T1000 (cell line): ENCODE measurements at places on chromosomes 1 and 21.

DNA sequence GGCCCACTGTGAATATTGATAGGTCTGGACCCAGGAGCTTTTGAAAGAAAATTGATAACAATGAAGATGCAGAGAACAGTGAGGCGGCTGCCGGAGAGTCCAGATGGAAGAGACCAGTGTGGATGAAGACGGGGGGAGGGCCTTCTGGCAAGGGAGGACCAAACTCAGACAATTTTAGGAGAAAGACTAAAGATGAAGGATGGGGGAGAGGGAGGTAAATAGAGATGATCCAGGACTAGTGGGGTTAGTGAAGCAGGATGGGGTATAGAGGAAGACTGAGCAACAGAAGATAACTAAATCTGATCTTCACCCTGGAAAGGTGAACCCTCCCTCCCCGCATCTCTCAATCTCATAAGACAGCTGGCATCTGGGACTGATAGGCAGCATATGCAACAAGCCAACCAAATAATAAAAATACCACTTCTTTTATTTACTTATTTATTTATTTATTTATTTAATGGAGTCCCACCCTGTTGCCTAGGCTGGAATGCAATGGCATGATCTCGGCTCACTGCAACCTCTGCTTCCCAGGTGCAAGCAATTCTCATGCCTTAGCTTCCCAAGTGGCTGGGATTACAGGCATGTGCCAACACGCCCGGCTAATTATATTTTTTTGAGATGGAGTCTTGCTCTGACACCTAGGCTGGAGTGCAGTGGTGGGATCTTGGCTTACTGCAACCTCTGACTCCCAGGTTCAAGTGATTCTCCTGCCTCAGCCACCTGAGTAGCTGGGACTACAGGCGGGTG lies 10.5 kb downstream of the EIF3I start:
- DNase-seq: no peak

GRCh38 chr1:39573097-39573465 lies 3.5 kb downstream of the PABPC4 start:
- no peak for DNase-seq

- no peak for DNase-seq
Observed at GRCh38 chr1:93155335-93155734, 24.9 kb downstream of the TMED5 start.

GRCh38 chr1:200901796-200902444 lies 7.2 kb downstream of the INAVA start:
- DNase-seq: no peak

- DNase-seq: peak; percentile 25
Observed at GRCh38 chr21:34630536-34631143, 15.7 kb upstream of the RCAN1 start.

DNA sequence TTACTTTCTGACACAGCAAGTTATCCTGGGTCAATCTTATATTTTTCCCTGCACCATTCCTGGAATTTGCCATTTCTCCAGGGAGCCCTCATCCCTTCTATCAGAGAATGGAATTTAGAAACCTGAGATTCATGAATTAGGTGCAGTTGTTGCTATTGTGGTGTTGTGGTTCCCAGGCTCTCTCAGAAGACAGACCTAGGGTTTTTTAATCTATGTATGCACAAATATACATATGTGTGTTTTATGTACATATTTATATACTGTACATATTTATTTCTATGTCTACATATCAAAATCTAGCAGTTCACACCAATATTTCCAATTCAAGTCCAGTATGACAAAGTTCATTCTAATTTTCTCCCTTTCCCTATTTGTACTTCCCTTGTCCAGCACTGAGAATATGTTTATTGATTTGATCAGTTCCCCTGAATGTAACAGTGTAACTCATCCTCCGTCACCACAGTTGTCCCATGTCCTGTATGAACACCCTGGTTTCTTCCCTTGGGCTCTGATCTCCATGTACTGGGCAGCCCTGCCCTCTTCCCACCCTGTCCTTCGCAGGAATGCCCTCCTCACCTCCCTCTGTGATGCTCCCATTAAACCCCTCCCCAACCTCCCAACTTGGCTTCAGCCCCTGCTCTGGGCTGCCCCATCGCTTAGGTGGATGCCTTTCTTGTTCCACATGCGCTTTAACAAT lies 145.5 kb downstream of the VPS13D start:
- DNase-seq: no peak

GRCh38 chr1:211641942-211642341 lies 33.5 kb downstream of the NEK2 start:
- DNase-seq: no peak

DNA sequence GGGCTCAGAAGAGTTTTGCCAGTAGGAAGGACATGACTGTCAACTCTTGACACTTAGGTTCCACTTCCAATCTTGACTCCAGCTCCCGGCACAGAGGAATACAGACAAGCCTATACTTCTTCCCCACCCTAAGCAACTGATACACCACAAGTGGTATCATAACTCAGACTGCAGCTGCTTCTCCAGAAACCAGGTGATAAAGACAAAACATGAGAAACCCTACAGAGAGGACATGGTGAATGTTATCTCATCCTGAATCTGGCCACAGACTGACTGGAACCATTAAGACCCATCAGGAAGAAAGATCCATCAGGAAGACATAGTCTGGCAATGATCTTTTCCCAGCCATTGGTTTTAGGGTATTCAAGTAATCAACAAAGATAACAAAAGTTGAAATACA lies 13.8 kb downstream of the PAXBP1 start:
- DNase-seq: no peak

- no peak for DNase-seq
Observed at GRCh38 chr1:67209521-67209920, 43.3 kb downstream of the IL23R start.

GRCh38 chr1:76147917-76148316 lies 73.4 kb downstream of the ST6GALNAC3 start:
- no peak for DNase-seq

DNA sequence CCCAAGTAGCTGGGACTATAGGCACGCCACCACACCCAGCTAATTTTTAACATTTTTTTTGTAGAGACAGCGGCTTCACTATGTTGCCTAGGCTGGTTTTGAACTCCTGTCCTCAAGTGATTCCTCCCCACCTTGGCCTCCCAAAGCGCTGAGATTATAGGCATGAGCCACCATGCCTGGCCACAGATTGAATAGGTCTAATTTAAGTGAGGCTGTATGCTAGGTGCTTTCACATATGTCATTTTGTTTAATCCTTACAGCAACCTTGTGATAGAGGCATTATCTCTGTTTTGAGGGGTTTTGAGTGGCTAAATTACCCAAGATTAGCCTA lies 7.2 kb downstream of the INTS3 start:
- DNase-seq: no peak

DNA sequence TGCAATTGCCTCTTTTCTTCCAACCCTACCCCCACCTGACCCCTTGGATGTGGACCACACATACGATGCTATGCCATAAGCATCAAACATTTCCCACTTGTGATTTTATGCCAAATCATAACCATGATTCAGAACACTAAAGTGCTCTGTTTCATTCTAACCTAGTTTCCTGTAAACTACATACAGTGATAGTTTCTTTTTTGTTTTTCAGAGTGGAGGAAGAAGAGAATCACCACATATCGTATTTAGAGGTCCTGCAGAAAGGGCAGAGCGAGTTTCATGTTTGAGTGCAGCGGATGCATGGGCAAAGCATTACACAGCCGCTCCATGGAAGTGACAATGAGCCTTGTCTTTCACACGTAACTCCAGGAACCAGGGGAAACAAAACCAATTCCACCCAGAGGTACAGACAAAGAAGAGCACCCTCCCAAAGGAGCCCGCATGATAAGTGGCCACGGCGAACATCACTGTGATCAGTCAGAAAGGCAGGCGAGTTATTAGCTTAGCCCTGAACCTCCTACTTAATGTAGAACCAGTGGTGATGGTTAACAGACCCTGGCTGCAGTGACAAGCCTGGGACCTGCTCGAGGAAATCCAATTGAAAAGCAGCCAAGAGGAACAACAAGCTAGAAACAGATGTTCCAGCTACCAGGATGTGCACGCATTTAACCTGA lies 64.0 kb upstream of the ZNF281 start:
- no peak for DNase-seq

DNA sequence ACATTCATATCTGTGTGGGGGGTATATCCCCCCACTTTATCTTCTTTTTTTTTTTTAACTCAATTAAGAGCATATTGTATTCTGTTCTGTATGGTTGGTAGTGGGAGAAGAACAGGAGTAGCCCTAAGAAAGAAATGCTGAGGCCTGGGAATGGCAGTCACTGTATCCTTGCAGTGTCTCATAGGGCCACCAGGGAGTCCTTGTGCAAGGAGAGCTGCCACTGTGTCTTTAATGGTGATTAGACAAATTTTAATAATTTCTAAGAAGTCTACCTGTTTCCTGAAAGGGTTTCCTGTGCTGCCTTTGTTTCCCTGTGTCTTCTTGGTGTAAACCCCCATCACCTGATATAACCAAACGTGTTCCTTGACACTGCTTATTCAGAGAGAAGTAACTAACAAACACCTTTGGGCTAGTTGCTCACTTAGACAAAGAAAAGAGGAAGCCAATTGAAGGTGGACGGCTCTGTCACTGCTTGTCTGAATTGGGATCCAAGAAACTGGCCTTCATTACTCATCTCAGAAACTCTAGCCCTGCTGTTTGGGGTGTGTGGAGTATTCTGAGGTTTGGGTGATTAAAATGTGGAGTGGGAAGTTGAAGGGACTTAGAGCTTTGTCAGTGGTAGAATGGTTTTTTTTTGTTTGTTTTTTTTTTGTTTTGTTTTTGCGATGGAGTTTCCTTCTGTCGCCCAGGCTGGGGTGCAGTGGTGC lies 15.2 kb downstream of the GIPC2 start:
- DNase-seq: no peak

- DNase-seq: no peak
Observed at GRCh38 chr21:23111070-23111600, 2112.9 kb downstream of the NCAM2 start.

DNA sequence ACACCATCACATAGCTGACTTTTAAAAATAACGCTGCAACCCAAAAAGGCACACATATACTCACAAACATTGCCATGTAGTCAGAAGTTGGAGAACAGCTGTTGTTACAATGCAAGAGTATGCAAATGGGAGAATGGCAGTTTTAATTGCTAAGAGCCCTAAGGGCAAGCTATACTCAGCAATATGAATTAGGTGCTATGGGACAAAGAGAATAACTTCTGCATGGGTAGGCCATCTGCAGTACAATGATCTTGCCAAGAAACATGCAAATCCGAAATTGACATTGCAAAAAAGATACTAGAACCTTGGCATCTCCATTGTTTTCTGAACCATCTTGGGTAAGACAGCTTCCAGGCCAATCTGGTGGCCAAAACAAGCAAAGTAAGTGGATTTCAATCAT lies 697.8 kb downstream of the LRRIQ3 start:
- DNase-seq: no peak

- DNase-seq: no peak
Observed at GRCh38 chr1:15245593-15246360, 1.2 kb upstream of the FHAD1 start.

- DNase-seq: no peak
Observed at GRCh38 chr1:59005491-59006288, 221.8 kb upstream of the JUN start.

DNA sequence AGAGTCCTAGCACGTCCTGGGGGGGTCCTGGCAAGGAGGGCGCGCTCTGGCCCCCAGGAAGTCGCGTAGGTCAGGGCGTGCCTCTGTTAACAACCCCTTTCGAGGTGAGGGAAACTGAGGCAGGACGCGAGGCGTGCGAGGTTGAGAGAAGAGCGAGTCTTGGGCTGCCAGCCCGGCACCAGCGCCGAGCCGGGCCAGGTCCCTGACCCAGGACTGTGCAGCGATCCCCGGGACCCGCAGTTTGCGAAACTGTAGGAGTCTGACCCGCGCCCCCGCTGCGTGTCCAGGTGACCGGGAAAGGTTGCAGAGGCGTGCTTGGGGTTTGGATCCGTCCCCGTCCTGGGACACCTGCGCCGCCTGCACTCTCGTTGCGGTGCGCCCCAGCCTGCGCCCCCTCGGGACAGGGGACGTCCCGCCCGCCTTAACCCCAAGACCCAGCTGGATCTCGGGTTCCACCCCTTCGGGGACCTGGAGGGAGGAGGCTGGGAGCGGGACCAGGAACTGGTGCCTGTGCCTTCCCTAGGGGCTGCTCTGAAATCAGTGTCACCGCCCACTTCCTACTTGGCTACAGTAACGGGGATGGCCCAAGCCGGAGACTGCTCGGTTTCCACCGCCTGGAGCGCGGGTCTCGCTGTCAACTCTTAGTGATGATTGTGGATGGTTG lies 493 bp downstream of the DISC1 start:
- peak; percentile 25 for DNase-seq

GRCh38 chr21:34528131-34528561 lies 16.1 kb upstream of the KCNE1 start:
- DNase-seq: no peak

DNA sequence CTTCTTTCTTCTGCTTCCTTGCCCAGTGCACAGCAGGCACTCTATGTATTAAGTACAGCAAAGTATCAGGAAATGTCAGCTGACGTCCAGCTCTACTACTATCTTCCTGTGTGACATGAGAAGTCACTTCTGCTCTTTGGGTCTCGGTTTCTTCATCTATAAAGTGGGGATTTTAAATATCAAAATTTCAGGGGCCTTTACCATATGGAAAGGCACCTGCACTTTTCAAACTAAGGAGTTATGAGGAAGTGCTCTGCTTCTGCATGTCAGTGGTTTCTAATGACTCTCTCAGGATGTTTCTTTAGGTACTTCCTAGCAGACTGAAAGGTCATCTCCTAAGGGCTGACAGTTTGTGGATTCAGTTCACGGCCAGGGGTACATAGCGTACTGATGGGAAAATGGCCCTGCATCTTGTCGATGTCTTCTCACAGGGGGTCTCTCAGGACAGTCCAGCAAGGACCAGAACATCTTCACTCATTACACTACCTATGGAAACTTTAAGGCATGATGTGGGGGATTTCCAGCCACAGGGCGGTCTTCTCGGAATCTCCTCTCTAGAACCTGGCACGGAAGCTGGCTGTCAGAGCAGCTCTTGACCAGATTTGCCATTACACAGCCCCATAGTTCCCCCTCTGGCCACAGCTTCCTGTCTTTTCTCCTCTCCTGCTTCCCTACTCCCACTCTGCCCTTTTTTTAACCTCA lies 42.0 kb upstream of the MTF1 start:
- no peak for DNase-seq

DNA sequence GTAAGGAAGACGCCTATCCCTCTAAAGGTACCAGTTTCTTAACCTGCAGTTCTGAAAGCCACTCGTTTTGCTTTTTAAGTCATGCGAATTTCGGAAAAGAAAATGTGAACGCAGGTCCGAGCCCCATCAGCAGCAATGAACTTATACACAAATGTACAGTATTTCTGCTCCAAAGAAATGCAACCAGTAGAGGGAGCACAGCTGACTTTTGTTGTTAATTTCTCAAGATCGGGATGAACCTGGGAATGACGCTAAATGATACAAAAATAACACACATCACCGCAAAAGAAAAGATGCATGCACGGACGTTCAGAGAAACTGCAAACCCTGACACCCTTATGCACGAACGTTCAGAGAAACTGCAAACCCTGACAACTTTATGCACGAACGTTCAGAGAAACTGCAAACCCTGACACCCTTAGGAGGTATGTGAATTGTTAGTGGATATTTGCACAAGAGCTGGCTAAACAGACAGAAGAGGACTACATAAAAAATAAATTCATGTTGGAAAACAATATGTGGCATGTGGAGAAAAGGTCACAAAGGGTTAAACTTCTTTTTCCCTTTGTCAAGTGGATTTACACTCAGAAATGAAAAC lies 3.5 kb upstream of the TIAM1 start:
- no peak for DNase-seq
